Lung (tissue), 17 donors: ENCODE measurements at places on chromosomes 6 and 20.

- H3K4me1 ChIP-seq, result no peaks in the 10 kb centered on the region
- no peak overlapping the region for H3K27ac ChIP-seq
- H3K27me3 ChIP-seq, result no peaks in the 10 kb centered on the region
- no peak for DNase-seq
These were observed 17.7 kb downstream of the HBS1L start for GRCh38 chr6:135036731-135037420.

DNA sequence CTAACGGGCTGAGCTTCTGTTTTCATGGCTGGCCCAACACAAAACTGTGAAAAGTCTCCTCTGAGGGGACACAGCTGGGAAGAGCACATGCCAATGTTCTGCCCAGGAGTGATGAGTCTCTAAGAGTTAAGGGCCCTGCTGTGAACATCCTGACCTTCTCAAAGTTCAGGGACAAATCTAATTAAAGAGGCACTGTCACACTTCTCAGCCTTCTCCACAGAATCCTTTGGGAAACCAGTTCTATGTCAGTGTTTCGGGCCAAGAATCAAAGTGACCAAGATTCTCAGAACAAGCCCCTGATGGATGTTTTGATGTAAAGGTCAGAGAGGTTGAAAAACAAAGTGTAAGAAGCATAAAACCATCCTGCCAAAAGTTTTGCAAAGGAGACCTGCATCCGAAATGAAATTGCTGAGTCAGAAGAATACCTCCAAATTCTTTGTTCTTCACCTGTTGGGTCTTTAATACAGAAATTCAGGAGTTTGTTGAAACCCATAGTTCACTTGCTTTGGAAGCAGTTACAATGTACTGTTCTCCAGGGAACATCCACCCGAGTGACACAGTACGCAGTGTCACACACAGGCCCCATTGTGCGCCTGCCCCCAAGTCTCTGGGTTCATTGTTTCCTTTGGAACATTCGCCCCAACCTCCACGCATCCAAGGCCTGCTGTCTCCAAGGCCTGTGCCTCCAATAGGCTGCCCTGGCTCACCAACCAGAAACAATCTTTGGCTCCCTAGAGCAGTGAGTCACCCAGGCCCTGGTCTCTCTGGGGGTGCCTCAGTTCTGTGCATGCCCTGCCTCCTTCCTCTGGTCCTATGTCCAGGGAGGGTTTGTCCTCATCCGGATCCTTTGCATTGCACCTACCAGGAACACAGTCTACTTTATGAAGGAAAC, 65.5 kb upstream of the QKI start:
- no peaks in the 10 kb centered on the region for H3K4me1 ChIP-seq
- H3K36me3 ChIP-seq, result no peaks in the 10 kb centered on the region
- no peak overlapping the region for H3K27ac ChIP-seq
- no peak for DNase-seq

GRCh38 chr6:2756241-2756640, 5.5 kb upstream of the MYLK4 start:
- H3K27me3 ChIP-seq, result no peaks in the 10 kb centered on the region
- H3K4me1 ChIP-seq, result no peaks in the 10 kb centered on the region
- no peak for DNase-seq
- no peaks in the 10 kb centered on the region for H3K36me3 ChIP-seq
- H3K27ac ChIP-seq, result no peak overlapping the region
- no peak overlapping the region for H3K4me3 ChIP-seq

GRCh38 chr6:149059557-149059956, 258.0 kb upstream of the TAB2 start:
- H3K27me3 ChIP-seq, result no peaks in the 10 kb centered on the region
- H3K36me3 ChIP-seq, result no peaks in the 10 kb centered on the region
- peaks cover 18% of the 10 kb centered on the region for H3K4me1 ChIP-seq

DNA sequence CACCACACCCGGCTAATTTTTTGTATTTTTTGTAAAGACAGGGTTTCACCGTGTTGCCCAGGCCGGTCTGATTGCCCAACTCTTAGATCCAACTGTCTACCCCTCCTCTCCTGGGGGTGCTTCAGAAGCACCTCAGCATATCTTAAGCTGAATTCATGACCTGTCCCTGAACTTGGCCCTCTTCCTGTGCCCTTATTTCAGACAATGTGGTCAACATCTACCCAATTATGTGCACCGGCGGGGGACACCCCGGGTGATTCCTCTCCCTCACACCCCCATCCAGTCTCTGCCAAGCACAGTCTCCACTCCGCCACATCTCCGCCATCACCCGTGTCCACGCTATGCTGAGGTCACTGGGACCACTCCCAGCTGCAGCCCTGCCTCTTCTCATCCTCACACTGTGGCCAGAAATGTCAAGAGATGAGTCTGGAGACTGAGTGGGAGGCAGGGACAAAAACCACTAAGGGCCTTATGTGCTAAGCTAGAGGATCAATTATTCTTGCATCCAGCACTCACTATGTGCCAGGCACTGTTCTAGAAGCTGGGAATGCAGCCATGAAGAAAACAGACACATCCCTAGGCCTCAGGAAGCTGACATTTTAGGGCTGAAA, 111.9 kb downstream of the ARMC2 start:
- no peak overlapping the region for H3K27ac ChIP-seq
- no peaks in the 10 kb centered on the region for H3K4me1 ChIP-seq
- no peaks in the 10 kb centered on the region for H3K36me3 ChIP-seq
- H3K27me3 ChIP-seq, result no peaks in the 10 kb centered on the region
- no peak overlapping the region for H3K4me3 ChIP-seq
